ENCODE measurements at places on chromosomes 2 and 18. TPM values are rescaled to one million over a fixed set of nuclear protein-coding genes. Genes with fewer than 3 reads are reported as not detected.

DNA sequence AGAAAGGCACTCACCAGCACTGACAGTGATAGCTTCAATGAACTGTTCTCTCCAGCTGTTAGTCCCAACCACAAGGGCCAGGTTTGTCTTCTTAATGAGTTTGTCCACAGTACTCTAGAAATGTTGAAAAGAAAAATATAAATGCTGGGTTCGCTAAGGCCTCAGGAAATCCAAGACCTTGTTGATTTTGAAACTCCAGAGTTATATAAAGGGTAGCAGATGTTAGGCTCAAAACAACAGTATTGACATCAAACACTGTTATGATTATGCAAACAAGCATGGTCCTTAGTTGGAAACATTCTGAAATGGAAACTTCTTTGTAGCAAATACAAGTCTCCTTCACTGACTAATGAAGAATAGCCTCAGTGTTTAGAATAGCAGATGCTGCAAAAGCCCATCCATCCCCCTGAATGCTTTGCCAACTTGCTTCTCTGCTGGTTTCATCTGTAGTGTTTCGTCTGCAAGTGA lies 291.1 kb downstream of the SLC8A1 start:
- peak; percentile 84 for DNase-seq

- DNase-seq: no peak
Observed at GRCh38 chr2:39232141-39232540, 11.6 kb downstream of the CDKL4 start.

- DNase-seq: no peak
Observed at GRCh38 chr2:223668302-223668998, 66.3 kb upstream of the SCG2 start.

The CLEC4F gene
- total RNA-seq: not detected

The APCDD1 gene
- total RNA-seq: 47.1 TPM

All from esophagus muscularis mucosa (tissue), 4 donors.